ENCODE measurements at places on chromosomes 1 and 21. TPM values are rescaled to one million over a fixed set of nuclear protein-coding genes. Genes with fewer than 3 reads are reported as not detected.
A peak's percentile ranks its signal among the peaks of the same experiment; 100 is the strongest.

DNA sequence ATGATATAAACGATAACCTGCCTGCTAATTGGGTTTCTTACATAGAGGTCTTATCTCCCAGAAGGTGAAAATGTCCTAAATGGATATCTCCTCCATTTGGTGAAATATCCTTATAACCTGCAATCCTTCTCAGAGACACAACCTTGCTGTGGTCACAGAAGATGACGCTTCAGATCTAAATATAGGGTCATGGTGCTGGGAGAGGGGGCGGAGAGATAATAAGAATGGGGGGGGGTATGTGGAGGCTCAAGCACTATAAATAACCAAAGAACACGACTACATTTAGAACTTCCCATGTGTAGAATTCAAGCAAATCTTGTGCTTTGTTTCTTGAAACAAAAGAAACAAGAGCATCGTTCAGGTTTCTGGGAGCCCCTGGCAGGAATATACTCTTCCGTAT, 260.6 kb upstream of the ESRRG start:
- DNase-seq: no peak

DNA sequence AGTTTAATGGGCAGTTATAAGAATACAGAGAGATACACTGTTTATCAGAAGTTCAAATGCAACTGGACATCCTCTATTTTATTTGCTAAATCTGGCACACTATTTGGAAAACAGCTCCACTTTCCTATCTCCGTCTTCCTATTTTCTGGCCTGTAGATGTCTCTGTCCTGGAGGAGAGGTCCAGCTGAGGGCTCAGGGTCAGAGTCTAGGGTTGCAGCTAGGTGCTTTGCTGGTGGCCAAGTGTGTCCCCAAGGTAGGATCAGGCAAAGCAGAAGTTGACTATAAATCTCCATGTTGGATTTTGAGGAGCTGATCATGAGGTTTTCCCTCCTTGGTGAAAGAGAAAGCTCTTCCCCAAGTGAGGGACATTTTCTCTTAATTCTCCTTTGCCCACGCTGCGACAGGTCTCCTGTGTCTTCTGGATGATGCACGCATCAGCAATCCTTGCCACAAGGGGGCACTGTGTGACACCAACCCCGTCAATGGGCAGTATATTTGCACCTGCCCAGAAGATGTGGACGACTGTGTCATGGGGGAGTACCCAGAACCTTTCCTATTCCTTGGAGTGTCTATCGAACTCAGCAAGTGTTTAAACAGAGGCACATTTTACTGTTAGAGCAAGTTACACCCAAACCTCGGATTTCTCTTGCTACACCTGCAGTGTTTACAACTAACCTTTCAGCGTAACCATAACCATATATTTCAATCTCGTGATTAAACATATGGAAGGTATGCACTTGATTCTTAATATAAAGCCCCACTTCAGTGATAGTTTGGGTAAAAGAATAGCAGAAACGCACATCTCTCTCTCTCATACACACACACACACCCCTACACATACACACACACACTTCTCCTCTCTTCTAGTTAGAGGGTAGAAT, 10.2 kb downstream of the ADAM30 start:
- peak; percentile 69 for DNase-seq

DNA sequence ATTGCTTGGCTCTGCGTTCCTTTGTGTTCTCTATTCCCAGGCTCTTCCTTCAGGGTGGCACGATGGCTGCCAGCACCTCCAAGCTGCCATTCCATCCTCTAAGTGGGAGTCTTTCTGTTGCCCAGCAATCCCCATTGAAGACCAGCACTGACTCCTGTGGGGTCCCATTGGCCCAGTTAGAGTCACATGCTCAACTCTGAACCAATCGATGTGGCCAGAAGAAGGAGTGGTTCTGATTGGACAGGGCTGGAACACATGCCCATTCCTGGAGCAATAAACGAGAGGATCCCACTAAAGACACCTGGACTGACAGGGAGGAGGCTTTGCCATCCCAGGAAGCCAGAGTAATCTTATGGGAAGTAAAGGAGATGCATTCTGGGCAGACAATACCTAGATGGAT, 97.2 kb upstream of the IGSF21 start:
- DNase-seq: no peak

DNA sequence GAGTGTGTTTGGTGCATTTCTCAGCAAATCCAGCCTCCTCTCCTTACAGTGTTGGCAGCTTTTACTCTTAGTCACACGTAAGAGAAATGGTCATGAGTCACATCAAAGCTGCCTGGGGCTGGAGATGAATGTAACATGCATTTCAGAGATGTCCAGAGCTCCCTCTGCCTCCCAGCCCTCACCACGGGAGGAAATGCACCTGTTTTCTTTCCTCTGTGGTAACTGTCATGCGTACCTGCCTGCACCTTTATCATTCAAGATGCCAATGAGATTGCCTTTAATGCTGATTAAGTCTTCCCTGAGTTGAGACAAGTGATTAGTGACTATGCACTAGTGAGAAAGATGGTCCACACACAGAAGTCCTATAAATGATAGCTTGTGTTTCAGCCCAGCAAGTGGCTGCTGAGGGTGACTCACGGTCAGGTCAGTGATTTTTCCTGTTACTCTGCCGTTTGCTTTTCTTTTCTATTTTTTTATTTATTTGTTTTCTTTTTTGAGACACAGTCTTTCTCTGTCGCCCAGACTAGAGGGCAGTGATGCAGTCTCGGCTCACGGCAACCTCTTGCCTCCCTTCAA, 277.3 kb upstream of the FMN2 start:
- DNase-seq: peak; percentile 82

- no peak for DNase-seq
Measured at GRCh38 chr1:203625628-203626019, 1.0 kb upstream of the ATP2B4 start.

DNA sequence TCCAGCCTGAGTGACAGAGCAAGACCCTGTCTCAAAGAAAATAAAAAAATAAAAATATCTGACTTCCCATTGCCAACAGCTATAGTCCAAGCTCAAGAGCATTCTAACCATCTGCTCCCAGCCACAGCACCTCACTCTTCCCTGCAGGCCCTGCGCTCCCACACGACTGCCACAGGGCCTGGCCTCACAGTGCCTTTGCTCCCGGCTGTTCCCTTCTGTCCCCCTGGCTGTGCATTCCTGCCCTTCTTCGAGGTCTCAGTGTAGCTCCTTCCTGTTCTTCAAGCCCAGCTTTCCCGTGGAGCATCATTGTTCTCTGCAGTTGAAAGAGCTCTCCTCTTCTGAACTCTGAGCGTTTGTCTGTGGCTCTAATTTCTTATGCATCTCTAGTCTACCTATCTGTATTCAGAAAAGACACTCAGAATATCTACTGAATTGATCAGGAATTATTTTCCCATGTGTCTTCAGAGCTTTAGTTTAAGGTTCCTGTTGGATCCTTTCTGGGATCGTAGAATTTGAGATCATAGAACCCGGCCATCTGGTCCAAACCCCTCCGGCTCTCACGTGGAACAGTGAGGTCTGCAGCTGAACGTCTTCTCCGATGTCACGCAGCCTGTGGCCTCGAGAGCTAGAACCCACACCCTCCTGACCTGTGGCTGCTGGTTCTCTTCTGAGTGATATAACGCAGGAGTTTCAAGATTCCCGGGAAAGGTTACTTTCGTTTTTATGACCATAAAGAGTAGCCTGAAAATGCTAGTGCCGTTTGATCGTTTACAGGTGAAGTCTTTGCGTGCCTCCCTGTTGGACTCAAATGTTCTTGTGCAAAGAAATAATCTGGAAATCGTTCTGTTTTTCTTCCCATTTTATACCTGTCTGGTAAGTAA, 54.4 kb downstream of the DOP1B start:
- no peak for DNase-seq

GRCh38 chr1:25881266-25881665, 5.8 kb upstream of the PAQR7 start:
- no peak for DNase-seq

- DNase-seq: peak; percentile 45
Measured at GRCh38 chr1:96538111-96538641, 183.4 kb upstream of the PTBP2 start.

DNA sequence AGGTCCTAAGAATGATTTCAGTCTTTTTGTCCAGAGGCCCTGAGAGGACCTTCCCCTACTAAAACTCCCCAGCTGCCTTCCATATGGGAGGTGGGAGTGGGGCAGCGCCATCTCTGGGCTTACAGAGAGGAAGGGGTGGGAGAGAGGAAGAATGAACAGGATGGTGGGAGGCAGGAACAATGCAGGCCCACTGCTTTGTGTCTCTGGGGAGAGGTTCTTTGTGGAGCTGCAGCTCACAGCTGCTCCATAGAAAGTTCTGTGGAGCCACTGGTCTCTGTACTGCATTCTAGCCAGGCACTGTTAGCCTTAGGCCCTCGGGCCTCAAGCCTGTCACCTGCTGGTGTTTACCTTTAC, 43.6 kb upstream of the A3GALT2 start:
- peak; percentile 42 for DNase-seq

GRCh38 chr1:223815865-223816264, 29.9 kb downstream of the TP53BP2 start:
- no peak for DNase-seq

DNA sequence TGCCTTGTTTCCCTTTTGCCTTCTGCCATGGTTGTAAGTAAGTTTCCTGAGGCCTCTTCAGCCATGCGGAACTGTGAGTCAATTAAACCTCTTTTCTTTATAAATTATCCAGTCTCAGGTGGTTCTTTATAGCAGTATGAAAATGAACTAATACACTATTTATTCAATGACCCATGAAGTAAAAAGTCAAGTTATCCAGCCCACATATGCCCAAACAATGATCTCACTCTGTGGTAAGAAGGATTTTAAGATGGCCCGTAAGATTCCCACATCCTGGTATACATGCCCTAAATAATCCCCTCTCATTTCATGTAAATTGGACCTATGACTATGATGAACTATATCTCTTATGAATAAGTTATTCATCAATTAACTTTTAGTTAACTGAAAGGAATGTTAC, 1008.3 kb upstream of the B3GALT2 start:
- no peak for DNase-seq

DNA sequence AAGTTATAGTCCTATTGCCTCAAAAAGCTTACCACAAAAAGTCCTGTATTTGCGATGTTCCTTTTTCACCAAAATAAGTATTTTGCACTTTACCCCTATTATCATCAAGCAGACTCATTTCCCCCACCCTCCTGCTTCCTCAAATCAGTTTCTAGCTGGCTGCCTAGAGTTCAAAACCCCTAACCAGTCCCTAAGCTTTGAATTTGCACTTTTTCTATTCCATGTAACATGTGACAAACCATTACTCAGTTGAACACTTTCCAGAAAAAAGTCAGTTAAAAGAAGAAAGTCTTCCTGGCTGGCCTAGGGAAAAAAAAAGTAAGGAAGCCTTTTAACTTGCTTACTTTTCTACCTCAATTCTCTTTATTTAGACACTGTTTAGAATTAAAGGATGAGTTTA, 8.2 kb downstream of the CEP170 start:
- no peak for DNase-seq

DNA sequence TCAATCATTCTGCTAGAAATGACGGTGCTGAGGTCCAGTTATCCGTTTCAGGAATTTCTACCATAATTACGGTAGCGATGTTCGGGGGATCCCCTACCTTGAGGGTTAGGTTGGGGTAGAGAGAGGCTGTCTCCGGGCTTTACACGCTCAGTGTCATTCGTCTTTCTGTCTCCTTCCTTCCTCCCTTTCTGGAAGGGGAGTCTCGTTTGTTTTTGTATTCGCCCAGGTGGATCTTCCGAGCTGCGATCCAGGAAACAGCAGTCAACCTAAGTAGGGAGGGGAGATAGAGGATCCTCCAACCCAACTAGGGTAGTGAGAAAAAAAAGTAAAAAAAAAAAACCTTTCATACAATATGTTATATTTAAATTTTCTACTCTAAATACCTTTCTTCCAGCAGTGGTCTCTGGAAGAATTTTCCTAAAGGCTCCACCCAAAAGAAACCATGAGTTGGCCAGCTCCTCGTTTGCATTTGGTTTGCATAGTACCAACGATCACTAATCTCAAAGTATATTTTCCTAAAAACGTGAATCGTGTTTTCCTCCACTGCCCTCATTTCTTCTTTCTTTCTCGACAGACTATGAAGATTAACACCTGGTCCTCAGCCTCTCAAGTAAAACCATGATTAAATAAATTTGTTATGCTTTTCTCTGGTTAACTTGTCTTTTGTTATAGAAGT, 611 bp upstream of the PIK3C2B start:
- DNase-seq: no peak

DNA sequence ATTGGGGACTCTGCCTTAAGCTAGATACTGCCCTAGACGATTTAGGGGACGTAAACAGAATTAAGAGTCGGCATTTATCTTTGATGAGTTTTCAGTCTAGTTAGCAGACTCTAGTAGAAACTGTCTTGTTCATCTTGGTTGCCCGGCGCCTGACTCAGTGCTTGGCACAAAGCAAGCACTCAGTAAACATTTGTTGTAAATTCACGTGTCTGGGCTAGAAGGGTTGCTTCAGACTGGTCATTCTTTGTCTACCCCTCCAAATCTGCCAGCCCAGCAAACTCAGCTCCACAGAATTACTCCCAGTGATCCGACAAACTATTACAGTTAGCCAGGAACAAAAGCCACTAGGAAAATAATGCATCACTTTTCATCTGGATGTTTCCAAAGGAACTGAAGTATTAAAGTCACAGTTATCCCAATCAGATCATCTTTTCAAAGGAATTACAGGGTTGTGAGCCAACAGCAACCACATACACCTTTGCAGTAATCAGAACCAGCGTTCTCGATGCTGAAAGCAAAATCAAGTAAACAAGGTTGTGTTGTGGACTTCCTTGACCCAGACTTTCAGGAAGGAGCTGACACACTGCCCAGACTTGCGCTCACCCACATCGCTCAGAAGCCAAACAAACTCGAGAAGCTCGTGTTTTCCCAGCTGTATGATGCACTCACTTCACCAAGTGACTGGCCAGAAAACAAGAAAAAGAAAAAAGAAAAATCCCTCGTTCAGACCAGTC, 66.5 kb upstream of the GADD45A start:
- no peak for DNase-seq

DNA sequence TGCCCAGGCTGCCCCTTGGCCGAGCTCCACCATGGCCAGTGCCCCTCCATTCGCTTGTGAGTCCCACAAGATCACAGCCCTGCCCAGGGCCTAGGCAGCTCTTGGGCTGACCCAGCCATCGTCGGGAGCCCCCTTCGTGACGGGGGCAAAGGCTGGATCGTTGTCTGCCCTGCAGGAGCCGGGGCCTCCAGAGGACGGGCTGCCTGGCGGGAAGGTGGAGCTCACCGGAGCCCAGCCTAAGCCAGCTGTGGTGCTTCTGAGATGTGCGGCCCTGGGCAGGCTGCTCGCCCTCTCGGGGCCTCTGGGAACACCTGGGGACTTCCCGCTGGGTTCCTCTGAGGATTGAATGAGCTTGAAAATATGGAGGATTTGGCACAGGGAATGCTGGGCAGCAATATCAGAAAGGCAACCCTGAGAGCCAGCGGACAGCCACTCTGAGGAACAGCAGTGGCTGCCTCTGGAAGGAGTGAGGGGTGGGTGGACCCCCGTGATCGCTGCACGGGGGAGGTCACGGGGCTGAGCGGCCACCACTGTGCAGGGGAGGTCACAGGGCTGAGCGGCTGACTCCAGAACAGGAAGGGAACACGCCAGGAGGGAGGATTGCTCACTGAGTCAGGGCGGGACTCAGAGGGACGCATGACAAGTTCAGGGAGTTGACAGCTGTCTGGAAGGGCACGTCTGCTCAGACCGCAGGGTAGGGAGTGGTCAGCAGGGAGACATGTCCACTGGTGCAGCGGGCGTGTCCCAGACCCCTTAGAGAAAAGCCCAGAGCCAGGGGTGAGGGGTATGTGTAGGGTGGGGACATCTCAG, 19.3 kb downstream of the TP73 start:
- peak; percentile 33 for DNase-seq

OVAAL gene
- total RNA-seq: not detected

GJA9 gene
- total RNA-seq: not detected

PRRX1 gene
- total RNA-seq: not detected

CYP2J2 gene
- 0.57 TPM for total RNA-seq

PWP2 gene
- total RNA-seq: 6.0 TPM

CBS gene
- 319 TPM for total RNA-seq

ARMH1 gene
- 0.68 TPM for total RNA-seq

COL24A1 gene
- 0.35 TPM for total RNA-seq

SFN gene
- total RNA-seq: 3.8 TPM

RC3H1 gene
- total RNA-seq: 36.1 TPM

Measured in H9 (cell line).